Smooth muscle cell of the brain vasculature (primary cell): ENCODE measurements at places on chromosomes 5 and 9.

DNA sequence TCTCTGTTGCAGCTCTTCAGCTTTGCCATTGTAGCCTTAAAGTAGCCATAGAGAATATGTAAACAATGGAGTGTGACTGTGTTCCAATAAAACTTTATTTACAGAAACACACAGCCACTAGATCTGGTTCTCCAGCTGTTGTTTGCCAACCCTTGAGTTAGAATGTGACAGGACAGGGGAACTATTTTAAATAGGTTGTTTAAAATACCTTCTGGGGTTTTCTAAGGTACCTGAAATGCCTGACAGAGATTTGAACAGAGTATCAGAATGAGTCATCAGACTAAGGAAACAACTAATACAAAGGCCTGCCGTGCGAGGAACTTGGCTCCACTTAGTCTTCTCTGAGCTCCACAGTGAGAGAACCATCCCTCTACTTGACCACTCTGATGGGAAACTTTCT lies 85.4 kb downstream of the HSD17B4 start:
- DNase-seq: no peak

DNA sequence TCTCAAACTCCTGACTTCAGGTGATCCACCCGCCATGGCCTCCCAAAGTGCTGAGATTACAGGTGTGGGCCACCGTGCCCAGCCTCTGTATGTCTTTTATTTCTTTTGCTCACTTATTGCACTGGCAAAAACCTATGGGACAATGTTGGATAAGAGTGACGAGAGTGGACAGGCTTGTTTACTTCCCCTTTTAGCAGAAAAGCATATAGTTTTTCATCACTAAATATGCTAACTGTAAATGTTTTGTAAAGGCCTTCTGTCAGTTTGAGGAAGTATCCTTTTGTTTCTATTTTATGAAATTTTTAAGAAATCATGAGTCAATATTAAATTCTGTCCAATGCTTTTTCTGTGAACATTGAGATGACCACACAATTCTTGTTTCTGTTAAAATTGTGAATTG lies 103.3 kb downstream of the AUH start:
- no peak for DNase-seq

- no peak for DNase-seq
Measured at GRCh38 chr5:7453947-7454346, 58.0 kb downstream of the ADCY2 start.

GRCh38 chr5:103454770-103455169 lies 107.8 kb downstream of the NUDT12 start:
- no peak for DNase-seq

DNA sequence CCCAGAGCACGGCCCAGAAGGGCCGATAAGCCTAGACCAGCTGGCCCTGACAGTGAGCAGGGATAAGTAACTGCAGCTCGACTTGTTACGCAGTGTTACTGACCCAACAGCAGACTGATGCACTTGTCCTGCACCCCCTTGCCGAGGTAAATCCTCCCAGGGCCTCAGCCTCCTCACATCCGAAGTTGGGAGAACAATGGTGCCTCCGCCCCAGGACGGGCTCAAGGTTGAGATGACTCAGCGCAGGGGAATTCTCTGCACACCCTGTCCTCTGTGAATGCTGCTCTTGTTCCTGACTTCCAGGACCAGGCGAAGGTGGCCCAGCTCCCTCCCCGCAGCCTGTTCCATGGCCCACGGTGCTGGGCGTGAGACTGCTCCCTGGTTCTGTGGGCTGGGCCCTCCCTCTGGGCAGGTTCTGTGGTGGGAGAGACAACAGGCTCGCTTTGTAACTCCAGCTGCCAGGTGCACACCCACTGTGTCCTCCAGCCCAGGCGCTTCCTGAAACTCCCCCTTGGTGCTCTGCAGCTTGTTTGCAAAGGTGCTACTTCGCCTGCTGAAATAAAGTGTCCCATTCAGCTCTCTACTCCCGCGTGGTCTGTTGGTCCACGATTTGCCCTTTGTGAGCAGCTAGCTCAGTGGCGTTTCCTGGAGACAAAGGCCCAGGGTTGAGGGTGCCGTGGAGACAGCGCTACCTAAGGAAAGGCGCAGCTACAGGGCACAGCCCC lies 40.1 kb upstream of the SLC6A19 start:
- no peak for DNase-seq

- peak; percentile 78 for DNase-seq
Measured at GRCh38 chr5:132820162-132820754, 7.2 kb downstream of the SOWAHA start.

GRCh38 chr9:122389799-122390481 lies 19.1 kb downstream of the PTGS1 start:
- no peak for DNase-seq

DNA sequence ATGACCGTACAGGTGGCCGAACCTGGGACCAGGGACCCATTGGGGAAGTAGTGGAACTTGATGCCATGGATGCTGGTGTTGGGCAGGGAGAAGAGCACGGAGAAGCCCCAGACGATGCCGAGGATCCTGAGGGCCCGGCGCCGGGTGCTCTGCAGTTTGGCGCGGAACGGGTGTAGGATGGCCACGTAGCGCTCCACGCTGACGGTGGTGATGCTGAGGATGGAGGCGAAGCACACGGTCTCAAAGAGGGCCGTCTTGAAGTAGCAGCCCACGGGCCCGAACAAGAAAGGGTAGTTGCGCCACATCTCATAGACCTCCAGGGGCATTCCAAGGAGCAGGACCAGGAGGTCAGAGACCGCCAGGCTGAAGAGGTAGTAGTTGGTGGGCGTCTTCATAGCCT lies 585 bp downstream of the NMUR2 start:
- DNase-seq: no peak

GRCh38 chr5:159057996-159058395 lies 41.7 kb downstream of the EBF1 start:
- DNase-seq: no peak

DNA sequence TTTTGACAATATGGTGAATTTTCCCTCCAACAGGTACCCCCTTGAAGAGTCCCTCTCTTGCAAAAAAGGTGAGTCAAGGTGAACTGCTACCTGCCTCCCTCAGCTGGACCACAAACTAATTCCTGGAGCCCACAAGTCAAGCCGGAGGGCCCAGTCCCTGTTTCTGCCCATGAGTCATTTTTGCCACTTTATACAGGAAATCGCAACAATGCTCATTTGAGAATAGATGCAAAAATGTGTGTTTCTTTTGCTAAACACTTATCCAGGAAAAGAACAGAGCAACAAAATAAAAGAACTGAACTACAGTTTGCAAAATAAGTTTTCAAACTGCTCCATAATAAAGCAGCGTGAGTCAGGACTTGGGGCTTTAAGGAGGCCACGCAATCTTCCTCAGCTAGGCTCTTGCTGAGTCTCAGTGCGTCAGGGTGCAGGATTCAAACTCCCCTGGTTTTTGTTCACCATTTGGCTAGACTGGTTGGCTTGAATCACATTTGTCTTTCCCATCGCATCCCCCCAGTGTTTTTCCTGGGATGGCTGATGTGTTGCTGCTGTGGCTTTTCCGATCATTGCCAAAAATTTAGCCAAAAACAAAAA lies 102.7 kb downstream of the GOLPH3 start:
- no peak for DNase-seq

DNA sequence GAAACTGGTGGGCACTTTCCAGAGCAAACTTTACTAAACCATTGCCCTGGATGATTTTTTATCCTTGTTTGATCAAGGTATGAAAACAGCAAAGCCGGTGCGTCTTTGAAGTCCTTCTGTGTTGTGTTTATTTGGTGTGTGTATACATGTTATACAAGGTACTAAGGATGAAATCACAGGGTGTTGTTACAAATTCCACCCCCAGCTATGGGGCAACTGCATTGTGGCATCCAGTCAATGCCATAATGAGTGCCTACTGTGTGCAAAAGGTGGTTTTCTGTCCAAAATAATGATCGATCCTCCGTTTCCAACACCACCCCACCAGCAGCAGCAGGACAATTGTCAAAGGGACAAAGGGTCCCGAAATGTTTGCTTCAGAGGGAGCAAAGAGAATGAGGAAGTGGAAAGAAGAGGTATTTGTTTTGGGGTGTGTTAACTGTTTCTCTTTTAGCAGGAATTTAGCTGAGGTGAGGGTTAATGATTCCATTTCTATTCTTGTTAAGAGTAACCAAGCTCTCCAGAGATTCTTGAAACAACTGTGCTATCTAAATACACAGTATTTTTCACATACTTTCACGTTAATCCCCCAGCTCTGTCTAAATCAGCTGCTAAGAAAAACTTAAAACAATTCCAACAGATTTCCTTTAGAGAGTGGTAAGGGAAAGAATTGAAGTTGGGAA lies 568.7 kb upstream of the KLF4 start:
- DNase-seq: no peak

- DNase-seq: no peak
Measured at GRCh38 chr9:84811751-84812074, 142.2 kb downstream of the NTRK2 start.

GRCh38 chr9:7117676-7118561 lies 360.1 kb downstream of the KDM4C start:
- no peak for DNase-seq

DNA sequence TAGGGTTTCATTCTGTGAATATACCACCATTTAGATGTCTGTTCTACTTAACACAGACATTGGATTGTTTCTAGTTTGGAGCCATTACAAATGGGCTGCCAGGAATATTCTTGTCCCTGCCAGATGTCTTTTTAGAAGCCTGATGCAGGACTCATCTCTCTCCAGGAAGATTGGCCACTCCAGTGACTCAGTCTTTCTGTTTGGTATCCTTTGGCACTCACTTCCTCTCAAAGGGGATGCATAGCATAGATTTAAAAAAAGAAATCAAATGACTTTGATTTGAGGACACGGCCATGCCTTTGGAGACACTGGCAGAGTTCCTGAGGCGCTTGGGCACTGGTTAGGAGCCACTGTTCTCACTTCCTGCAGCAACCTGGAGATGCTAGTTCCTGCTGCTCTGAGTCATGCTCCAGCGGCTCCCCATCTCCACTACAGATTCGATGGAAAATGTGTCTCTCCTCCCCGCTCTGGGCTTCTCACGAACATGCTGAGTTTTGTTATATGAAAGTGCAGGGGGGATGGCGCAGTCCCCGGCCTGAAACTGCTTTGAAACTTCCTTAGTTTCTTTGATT lies 3.5 kb upstream of the ZNF366 start:
- no peak for DNase-seq

DNA sequence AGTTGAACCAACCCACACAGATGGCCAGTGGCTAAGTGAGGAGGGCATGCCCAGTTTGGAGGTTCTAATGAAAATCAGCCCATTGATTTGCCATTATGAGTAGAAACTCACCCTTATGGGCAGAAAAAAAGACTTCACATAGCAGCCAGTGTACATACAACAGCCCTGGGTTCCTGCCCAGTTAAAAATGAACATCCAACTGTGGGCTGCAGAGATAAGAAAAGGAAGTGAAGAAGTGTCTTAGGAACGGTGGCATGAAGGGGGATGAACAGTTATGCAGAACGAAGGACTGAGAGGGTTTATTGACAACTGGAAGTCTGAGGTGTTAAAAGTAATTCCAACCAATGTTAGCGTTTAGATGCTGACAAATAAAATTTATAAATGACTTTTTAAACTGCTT lies 118.4 kb downstream of the MARCHF3 start:
- no peak for DNase-seq

- DNase-seq: no peak
Measured at GRCh38 chr5:170499621-170500020, 4.2 kb upstream of the KCNIP1 start.

- no peak for DNase-seq
Measured at GRCh38 chr9:19161257-19162025, 34.1 kb upstream of the PLIN2 start.

- no peak for DNase-seq
Measured at GRCh38 chr9:38286766-38287165, 105.7 kb upstream of the ALDH1B1 start.

DNA sequence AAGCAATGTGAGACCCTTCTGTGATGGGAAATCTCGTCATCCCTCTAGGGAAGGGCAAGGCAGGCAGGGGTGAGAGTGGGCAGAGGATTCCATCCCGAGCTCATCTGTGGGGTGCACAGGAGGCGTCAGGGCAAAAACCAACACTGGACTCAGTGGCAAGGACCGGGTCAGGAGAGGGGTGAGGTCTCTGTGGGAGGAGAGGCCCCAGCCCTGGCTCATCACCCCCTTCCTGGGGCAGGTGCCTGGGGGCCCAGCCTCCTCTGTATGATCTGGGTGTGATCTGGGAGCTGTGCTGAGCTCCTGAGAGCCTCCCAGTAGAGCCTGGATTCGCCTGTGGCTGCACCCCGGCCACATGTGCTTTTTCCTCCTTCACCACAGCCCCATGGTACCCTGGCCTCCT lies 597 bp downstream of the SPATA31E1 start:
- no peak for DNase-seq

GRCh38 chr5:95615164-95615467 lies 4.8 kb upstream of the GPR150 start:
- DNase-seq: no peak

- DNase-seq: no peak
Measured at GRCh38 chr5:177523711-177524538, 7.2 kb upstream of the DDX41 start.

GRCh38 chr5:107874795-107875194 lies 204.1 kb upstream of the EFNA5 start:
- no peak for DNase-seq

DNA sequence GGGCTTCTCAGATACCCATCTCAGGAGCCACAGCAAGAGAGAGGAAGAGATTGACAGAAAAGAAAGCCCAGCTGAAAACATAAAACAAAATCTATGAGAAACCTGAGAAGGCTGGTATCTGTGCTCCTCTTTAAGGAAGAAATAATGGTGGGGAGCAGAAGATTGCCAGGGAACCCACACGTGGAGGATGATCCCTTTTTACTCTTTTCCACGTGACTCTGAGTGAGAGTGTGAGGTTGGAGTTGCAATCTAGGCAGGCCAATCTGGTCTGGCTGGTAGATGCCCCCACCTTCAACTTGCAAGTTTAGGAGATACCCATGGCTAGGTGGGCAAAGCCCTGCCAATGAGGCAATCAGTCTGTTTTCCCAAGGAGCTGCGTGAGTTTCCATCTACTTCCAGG lies 202.3 kb downstream of the TENT4A start:
- no peak for DNase-seq

DNA sequence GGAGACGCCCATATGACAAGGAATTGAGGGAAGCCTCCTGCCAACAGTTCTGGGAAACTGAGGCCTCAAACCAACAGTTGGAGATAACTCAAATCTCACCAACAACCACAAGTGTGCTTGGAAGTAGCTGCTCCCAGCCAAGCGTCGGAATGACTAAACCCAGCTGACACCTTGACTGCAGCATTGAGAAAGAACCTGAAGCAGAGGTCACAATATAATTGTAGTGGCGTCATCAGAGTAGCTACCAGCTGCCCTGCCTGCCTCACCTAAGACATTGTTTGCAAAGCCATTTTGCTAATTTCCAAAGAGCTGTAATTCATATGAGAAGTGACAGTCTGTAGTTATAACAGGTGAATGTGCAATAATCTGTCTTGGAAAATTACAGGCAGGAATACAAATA lies 40.8 kb upstream of the ANKRD31 start:
- DNase-seq: no peak
